ENCODE measurements at places on chromosomes 12 and 14.

GRCh38 chr12:128353301-128353700 lies 86.3 kb downstream of the TMEM132C start:
- DNase-seq, result no peak

DNA sequence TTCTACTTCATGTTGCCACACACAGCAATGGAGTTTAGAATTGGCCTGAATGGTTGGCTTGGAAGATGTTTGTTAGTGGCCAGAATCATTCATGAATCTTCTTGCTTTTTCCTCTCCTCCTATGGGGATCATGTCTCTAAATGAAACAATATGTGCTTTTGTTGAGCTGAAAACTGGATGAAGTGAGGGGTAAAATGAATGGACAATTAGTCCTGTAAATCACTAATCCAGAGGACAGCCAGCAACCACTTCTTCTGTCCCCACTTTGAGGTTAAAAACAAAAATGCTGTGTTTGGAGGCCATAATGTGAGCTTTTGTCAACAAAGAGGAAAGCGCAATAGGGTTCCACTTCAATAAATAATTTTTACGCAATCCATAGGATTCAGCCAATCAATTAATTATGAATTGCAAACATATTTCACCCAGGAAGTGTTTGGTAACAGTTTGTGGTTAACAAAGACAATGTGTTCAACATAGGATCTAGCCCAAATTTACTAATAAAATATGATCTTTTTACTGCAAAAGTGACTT lies 30.3 kb upstream of the AMIGO2 start:
- no peak for DNase-seq

- no peak for DNase-seq
Observed at GRCh38 chr12:104751120-104751519, 207.0 kb downstream of the SLC41A2 start.

DNA sequence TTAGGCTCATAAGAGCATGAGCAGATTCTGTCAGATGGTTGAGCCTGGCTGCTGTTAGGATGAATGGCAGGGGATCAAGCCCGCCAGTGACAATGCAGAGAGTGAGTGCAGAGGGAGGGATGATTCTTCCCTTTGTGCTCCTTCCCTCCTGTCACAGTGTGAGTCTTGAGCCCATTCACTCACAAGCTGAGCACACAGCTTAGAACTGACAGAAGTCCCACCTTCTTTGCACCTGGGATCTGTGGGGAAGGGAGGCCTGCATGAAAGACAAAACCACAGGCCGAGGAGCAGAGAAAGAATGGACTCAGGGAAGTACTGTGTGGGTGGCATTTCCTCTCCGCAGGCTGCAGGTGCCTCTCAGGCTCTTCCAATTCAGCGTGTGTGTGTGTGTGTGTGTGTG lies 160.6 kb downstream of the KCNA5 start:
- DNase-seq, result peak; percentile 24

DNA sequence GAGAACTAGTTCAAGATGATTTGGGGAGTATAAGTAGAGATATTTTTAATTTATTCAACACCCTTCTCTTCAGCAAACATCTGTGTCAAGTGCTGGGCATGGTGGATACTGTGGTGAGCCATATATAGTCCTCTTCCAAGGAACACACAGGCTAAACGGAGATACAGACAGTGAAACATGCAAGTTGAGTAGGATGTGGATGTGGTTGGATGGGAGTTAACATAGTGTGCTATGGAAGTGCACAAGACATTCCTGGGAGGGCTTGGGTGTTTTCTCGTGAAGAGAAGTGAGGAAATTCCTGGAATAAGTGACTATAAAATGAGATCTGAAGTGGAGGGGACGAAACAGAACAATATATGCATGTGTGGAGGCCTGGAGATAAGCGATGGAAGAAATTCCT lies 181.1 kb upstream of the NPAS3 start:
- DNase-seq, result no peak

DNA sequence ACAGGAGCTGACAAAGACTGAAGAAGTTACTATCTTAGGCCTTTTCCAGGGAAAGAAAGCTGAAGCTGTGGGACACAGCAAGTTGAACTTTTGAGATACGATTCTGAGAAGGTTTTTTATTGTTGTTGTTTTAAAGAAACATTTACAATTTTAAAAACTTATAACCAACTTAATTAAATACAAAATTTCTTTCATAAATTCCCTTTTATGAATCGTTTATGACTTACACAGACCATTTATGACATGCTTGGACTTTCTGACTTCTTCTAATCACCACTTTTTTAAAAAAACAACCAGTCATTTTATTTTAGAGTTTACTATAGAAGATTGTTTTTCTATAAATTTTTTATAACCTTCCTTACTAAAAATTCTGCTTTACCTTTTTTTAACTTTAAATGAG lies 68.7 kb downstream of the DHRS2 start:
- DNase-seq, result no peak

DNA sequence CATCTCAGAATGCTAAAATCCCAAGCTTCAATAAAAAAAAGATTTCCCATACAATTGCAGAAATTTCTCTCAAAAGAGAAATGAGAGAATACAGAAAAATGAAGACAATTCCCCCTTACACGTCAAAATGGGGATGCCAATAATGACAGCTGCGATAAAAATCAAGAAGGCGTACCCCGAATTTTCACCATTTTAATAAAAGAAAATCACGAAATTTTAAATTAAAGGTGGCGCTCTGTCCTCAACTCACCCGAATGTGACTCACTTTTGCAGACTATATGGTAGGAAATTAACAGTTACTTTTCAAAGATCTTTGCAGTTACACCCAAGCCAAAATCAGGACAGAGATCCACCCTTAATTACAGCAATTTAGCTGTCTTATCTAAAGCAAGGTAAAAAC lies 2.1 kb downstream of the ATP2B1 start:
- DNase-seq, result no peak

DNA sequence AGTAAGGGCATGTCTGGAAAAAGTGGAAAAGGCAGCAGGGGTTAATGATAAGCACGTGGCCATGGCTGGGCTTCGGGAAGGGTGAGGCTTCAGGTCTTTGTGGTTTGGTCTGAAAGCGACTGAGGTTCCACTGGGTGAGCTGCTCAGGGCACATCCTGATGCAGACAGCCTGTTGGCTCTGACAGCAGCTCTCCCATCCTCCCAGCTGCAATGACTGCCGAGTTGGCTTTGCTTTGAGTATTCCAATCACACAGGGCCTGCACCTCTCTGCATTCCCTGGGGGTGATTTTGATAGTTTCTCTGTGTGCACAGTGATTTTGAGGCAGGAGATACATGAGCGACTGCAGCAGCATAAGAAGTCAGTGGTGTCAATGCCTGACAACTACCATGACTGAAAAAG lies 390.7 kb downstream of the APAF1 start:
- no peak for DNase-seq

DNA sequence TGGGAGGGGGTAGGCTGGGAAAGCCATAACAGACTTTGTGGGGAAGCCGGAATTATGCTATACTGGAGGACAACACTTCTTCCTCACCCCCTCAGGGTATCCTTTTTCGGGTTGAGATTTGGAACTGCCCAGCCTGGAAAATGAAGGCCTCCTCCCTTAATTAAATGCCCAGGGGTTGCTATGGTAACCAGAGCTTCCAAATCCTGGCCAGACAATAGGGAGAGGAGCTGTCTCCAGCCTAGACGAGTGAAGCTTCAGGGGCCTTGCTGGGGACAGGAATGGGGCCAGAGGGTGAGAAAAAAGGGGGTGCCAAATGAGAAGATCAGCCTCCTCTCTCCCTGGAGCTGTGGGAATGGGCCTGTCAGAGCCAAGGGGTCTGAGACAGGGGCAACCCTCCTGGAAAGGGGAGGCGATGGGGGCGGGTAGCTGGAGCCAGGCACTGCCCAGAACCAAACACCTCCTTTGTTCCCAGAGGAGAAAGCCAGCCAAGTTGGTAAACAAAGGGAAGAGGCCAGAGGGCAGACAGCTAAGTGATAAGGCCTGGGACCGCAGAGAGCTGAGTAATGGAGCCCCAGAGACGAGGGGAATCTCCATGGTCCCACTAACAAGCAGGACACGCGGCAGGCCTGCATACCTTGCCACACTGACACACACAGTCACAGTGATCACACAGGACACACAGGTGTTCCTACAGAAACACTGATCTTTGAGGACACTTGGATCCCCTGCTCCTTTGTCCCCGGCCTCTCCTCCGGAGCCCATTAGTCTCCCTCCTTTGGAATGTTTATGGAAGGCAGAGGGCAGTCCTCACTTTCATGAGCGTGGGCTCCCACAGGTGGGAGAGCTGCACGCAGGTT lies 17.9 kb upstream of the RND1 start:
- no peak for DNase-seq

DNA sequence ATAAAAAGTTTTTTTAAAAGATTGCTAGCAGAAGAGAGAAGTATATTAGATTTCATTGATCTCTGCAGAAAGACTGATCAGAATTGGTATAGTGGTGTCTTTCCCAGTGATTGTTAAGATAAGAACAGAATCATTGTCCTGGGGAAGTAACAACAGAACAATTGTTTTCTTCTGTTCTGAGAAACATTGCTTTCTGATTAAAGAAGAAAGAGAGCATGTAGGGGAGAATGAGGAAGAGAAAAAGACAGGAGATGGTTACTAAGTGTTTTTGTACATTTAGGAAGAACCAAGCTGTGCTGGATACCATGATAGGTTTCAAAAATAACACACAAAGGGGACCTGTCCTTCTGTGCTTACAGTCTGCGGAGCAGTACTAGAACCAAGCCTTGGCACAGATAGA lies 5.0 kb downstream of the USP30 start:
- DNase-seq, result no peak

DNA sequence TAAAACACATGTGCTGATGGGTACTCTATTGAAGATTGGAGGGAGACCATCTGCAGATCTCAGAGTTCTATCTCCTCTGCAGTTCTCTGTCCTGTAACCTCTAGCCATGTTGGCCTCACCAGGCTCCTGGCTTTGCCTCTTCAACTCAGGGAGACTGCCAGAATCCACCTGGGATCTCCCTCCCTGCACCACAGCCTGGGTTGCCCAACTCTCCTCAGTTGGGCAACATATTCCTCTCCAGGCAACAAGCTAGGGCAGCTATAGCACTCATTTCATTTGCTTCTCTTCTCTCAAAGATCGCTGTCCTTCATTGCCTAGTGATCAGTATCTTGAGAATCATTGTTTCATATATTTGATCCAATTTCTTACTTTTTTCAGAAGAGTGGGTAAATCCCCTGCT lies 28.8 kb downstream of the CKAP4 start:
- no peak for DNase-seq

DNA sequence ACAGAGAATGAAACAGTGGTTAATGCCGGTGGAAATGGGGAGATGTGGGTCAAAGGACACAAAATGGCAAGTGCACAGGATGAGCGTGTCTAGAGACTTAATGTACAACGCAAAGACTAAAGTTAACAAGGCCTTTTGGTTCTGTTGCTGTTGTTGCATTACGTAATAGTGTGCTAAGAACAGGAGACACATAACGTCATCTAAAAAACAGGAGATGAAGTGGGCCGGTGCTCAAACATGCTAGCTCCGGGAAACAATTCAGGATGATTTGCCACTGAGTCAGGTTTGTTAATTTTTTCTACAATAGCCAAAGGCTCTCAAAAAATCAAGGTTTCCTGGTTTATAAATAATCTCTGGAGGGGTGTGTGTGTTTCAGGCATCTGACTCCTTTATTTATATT lies 55.5 kb downstream of the ETV6 start:
- no peak for DNase-seq

- no peak for DNase-seq
Observed at GRCh38 chr14:96040828-96041371, 1.7 kb downstream of the C14orf132 start.

- DNase-seq, result no peak
Observed at GRCh38 chr12:10392394-10392930, 2.6 kb upstream of the KLRK1 start.

GRCh38 chr12:81819991-81820633 lies 61.0 kb upstream of the PPFIA2 start:
- DNase-seq, result no peak

DNA sequence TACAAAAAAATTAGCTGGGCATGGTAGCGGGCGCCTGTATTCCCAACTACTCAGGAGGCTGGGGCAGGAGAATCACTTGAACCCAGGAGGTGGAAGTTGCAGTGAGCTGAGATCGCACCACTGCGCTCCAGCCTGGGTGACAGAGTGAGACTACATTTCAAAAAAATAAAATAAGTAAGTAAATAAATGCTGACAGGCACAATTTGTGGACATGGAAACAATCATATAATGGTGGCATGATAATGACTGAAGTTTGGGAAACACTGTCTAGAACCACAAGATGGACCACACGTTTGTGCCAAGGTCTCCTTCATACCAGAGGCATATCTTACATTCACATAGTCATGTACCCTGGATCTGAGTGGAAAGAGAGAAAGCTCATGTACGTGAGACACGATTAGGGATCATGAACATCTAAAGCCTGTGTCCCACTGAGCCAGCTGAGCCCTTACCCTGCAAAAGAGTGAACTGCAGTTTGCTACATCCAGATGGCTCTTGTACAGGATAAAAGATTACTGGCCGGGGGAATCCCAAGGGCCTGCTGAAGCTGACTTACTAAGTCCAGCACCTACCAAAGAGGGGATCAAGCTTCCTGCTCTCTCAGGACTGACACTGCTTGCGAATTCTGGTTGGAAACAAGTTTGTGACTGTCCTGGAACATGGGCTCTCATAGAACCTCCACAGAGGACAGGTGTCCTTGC lies 62.9 kb downstream of the TRAFD1 start:
- no peak for DNase-seq

DNA sequence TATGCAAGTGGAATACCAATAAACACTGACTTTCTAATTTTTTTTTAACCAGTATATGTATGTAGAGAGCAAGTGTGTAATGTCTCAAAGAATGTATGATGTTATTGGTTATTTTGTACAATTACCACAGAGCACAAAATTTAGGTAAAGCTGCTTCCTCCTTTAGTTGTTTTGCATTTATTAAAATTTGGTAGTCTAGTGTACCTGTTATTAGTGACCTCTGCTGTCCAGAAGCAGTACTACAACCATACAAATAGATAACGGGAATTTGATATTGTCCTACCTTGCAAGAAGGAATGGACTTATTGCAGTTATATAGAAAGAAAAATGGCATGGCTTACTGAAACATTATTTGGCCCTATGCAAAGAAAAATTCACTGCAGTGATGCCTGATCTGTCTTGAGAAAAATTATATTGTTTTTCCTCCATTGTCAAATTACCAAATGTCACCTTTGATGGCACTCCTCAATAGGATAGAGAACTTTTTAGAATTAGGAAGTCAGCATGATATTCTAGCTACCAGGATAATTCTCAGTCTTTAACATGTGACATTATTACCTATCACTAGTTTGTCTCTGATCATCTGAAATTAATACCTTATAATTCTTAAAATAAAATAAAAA lies 153.9 kb upstream of the RMST start:
- DNase-seq, result no peak

DNA sequence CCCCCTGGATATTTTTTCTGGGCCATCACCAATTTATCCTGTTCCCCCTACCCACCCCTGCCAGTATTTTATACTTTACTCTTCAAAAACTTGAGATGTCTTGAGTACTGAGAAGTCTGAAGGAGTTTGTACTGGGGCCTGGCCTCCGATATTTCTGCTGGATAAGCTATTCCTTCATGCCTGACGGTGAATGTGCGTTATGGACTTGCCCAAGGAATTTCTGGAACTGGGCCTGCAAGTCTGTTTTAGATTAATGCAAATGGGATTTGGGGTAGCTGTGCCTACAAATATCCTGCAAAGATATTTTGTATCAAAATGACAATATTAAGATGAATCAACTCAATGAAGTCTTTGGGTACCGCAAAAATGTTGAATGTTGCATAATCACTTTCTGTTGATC lies at the start of gene PTCSC3:
Gene PTCSC3 (minus strand): TSS at position 199 of the 400 bp plus-strand sequence.
- no peak for DNase-seq

Measured in NCI-H510A (cell line).